Activated effector memory CD4-positive, alpha-beta T cell treated with Interleukin-2 at 50 U/mL for 16 hours (primary cell): ENCODE measurements at places on chromosomes 6 and 20.

DNA sequence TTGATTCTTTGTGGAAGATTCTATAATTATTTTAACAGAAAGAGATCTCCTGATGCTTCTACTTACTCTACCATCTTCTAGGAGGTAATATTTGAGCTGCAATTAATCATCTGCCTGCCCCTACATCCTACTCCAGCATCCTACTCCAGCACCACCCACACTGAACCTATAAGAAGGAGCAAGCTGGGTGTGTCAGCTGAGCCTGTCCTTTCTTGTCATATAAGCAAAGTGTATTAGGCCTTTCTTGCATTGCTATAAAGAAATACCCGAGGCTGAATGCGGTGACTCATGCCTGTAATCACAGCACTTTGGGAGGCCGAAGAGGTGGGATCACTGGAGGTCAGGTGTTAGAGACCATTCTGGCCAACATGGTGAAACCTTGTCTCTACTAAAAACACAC lies 84.2 kb upstream of the ARG1 start:
- DNase-seq = no peak

DNA sequence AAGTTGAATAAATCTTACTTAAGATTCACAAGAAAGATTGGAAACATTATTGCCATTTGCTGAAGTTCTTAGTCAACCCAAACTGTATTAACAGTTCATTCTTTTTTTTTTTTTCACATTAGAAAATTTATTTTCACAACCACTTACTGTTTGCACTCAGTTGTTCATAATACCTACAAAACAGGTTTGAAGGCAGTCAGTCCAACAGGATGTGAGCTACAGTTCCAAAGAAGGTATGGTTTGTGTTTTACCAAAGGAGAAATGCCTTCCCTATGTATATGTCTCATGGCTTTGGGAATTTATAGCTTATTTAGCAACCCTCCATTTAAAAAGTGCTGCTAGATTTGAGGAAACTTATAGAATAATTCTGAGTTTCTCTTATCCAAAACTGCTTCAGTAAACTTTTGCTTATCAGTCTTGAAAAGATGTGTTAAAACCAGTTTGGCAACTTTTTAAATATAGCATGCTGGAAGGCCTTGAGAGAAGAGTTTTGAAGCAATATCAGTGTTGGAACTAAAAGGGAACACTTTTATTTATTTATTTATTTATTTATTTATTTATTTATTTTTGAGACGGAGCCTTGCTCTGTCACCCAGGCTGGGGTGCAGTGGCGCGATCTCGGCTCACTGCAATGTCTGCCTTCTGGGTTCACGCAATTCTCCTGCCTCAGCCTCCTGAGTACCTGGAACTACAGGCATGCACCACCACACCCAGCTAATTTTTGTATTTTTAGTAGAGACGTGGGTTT lies 46.8 kb upstream of the RREB1 start:
- DNase-seq = no peak

- no peak for DNase-seq
Measured at GRCh38 chr6:128380891-128381290, 139.5 kb downstream of the PTPRK start.

DNA sequence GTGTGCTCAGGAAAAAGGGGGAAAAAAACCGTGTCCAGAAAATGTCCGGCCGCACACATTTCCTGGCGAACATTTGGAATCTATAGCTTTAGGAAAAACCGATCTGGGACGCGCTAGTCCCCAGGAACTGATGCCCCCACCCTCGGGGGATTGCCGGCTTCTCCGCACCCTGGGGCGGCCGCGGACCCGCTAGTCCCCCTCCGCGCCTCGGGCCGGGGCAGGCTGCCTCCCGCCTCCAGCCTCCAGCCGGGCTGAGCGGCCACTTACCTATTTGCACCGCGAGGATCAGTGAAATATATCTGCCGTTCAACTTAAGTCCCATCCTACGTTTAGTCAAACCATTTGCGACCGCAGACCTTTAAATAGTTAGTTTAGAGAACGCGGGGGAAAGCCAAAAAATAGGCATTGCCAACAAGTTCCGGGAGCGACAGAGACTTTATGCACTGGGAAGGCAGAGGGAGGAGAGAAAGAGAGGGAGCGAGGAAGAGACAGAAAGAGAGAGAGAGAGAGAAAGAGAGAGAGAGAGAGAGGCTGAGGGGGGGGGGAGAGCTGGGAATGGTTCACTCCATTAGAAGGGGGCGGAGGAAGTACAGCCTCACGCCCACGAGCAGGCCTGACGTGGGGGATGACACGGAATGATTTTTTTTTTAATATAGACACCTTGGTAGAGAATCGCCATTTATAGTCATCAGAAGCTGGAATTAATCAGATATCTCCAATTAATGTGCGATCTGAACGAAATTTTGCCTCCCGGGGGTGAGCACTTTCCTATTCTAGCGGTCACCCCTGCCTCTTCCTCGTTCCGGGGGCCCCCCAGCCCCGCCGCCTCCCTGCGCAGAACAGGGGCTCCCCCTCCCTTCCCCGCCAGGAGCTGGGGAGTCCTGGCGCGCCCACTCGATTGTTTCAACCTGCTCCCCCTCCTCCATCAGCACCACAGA lies at the start of gene NRN1:
Gene NRN1 (minus strand): TSS at position 498 of the 938 bp plus-strand sequence. CDS start 176 bp downstream, at position 322.
- no peak for DNase-seq

- DNase-seq = no peak
Measured at GRCh38 chr6:144500892-144501291, 215.8 kb downstream of the UTRN start.

GRCh38 chr6:145214570-145214969 lies 520.8 kb downstream of the EPM2A start:
- DNase-seq = no peak

GRCh38 chr6:28281288-28282064 lies at the start of gene PGBD1:
Gene PGBD1 (plus strand): TSS chr6:28281572. CDS start chr6:28283814, 2,242 bp downstream.
- DNase-seq = peak; percentile 16

- DNase-seq = no peak
Measured at GRCh38 chr6:53728570-53729194, 63.1 kb upstream of the KLHL31 start.

DNA sequence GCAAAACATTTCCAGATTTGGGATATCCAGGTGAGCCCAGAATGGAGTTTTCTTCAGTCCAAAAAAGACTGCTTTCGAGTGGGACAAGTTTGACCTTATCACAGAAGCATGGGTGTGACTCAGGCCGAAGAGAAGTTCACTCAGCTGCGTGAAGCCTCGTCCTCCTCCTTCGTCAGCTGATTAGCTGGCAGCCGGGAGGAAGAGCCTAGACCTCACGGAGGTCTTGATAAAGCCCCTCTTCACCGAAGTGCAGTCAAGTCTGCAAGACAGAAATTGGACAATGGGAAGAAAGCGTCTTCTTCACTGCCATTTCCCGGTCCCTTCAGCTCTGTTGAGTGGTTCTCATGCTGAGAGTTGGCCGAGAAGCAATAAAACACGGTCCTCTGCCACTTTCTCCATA lies 363.9 kb downstream of the TAF4 start:
- DNase-seq = no peak

DNA sequence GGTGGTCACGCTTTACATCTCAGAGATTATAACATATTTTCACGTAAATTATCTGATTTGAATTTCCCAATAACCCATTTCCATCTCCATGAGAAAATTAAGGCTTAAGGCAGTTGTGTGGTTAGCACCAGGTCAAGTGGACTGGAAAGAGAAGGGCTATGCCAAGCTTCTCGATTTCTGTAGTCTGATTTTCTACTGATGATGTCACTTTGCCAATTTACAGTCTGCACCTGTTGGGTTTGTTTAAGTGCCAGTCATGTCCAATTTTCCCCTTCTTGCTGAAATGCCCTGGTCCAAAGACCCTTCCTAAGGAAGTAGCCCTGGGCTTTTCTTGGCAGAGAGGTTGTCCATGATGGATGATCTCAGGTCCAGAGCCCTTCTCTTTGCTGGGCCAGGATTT lies 562.3 kb upstream of the BTBD3 start:
- no peak for DNase-seq

GRCh38 chr20:5731753-5732366 lies 18.3 kb upstream of the SHLD1 start:
- DNase-seq = no peak

DNA sequence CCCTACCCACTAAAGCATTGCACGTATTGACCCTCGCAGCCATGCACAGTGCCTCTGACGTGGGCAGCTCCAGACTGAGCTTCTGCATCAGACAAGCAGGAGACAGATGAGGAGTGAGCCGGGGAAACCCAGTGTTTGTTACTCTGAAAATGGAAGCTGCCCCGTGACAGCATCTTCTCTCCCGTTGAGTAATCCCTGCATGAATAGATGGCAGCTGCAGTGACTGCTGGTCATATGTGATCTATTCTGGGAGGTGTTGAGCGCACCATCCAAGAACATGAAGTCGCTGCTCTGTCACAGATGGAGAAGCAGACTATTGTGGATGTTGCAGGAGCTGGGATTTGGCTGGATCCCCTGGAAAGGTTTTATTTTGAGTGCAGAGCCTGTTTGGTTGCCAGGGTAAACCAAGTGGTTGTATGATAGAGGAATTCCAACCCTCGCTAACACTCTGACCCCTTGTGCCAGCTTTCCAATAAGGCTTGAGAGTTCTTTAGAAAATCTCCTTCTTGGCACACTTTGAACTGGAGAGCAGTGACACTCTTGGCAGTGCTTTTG lies 242.2 kb downstream of the NRN1 start:
- no peak for DNase-seq

DNA sequence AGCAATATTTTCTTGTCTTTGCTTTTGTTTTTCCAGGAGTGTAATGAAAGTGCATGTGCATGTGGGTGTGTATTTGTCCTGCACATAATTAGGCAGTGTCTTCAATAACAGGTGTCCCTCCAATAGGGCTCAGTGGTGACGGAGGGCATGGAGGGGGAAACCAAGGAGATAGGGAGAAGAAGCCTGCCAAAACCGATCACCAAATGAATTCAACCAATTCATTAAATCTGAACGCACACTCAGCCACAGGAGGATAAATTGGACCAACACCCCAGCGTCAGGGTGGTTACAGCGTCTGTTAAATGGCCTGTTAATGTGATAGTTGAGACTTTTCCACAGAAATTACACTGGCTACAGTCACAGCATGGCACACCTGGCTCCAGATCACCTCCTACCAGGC lies 527.6 kb downstream of the CD83 start:
- no peak for DNase-seq

DNA sequence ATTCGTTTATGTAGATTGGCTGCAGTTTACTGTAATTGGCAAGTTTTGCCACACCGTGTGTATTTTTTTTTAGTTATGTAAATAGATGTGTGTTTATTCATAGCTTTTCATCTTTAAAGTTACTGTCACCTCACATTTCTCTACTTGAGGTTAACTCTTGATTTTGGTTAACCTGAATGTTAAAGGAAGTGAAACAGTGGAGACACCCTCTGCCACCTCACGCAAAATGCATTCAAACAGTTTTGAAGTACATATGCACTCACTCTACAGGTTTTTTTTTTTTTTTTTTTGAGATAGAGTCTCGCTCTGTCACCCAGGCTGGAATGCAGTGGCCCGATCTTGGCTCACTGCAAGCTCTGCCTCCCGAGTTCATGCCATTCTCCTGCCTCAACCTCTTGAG lies 17.7 kb downstream of the OR2A4 start:
- no peak for DNase-seq

GRCh38 chr6:11532097-11532496 lies 5.5 kb upstream of the TMEM170B start:
- DNase-seq = no peak

DNA sequence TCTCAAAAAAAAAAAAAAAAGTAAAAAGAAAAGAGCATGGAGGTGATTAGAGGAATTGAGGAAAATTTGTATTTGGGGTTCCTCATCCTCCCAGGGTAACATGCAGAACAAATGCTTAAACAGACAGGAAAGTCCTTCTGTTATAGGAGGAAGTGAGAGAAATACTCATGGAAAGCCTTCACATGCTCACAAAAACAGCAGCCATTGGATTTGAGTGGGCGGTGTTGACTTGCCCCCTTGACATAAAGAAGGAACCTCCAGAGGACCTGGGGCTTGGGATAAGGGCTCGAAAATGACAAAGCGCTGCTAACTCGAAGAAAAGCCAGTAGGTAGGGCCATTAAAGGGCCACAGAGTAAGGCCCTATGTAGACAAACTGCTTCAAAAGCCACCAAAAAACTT lies 17.5 kb upstream of the SAMHD1 start:
- no peak for DNase-seq
